ENCODE measurements at places on chromosomes 11 and 22. TPM values are rescaled to one million over a fixed set of nuclear protein-coding genes. Genes with fewer than 3 reads are reported as not detected.

CBLIF gene
- total RNA-seq, result not detected

PLAAT2 gene
- total RNA-seq, result not detected

UBQLN3 gene
- total RNA-seq, result not detected

SIAE gene
- 53.8 TPM for total RNA-seq

JHY gene
- total RNA-seq, result 4.4 TPM

RIC8A gene
- 118 TPM for total RNA-seq

COPB1 gene
- total RNA-seq, result 162 TPM

AP1B1 gene
- total RNA-seq, result 110 TPM

HDHD5 gene
- total RNA-seq, result 48.1 TPM

DNA sequence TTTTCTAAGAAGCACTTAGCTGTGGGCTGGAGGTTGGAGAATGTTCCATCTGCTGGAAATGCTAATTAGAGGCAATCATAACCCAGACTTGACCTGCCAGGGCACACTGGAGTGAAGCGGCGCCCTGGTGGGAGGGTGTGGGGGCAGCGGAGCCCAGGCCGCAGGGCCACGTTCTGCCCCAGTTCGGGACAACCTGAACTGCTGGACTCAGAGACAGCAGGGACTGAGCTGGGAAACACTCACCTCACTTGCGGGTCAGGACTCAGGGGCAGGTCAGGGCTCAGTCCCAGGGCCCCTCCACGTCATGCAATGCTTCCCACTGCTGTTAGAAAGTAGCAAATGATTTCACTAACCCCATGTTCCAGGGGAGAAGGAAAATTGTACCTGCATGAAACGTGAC is 316.4 kb downstream of the NTM start:
- no peak for DNase-seq

- DNase-seq, result no peak
Measured at GRCh38 chr11:72411623-72412419, 22.5 kb downstream of the CLPB start.

- DNase-seq, result no peak
Measured at GRCh38 chr22:42768385-42769035, 47.8 kb upstream of the A4GALT start.

DNA sequence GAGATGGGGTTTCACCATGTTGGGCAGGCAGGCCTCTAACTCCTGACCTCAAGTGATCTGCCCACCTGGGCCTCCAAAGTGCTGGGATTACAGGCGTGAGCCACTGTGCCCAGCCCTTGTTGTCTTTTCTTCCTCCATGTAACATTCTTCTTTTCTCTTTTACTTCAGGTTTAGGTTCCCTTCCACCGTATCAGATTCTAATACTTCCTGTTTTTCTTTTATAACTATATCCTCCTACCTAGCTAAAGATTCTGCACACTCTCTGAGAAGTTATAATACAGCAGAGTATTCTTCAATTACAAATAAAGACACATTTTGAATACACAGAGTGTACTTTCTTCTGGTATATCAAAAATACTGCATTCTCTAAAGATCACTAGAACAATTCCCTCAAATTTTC is 33.2 kb upstream of the GAB2 start:
- no peak for DNase-seq

DNA sequence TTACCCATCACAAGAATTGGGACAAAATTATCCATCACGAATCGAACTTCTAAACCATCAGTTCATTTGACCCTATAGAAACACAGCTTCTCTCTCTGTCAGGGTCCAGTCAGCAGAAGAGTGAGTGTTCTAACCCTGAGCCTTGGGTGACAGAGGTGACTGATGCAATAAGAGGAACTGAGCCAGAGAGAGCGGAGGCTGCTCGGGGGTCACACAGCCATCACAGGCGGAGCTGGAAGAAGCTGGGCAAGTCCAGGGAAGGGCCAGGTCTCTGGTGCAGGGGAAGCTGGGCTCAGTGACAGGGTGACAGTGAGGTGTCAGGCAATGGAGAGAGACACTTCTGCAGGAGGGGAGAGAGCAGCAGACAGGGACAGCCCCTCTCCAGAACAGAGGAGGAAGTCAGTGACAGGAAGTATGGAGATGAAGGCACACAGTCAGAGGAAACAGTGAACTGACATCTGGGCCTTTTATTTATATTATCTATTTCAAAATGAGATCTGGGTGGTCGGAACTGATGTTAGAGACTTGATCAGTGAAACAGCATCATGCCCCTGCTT is 184.0 kb upstream of the TBCEL start:
- DNase-seq, result no peak

GRCh38 chr22:48819232-48819631 is 1008.4 kb downstream of the BRD1 start:
- no peak for DNase-seq

DNA sequence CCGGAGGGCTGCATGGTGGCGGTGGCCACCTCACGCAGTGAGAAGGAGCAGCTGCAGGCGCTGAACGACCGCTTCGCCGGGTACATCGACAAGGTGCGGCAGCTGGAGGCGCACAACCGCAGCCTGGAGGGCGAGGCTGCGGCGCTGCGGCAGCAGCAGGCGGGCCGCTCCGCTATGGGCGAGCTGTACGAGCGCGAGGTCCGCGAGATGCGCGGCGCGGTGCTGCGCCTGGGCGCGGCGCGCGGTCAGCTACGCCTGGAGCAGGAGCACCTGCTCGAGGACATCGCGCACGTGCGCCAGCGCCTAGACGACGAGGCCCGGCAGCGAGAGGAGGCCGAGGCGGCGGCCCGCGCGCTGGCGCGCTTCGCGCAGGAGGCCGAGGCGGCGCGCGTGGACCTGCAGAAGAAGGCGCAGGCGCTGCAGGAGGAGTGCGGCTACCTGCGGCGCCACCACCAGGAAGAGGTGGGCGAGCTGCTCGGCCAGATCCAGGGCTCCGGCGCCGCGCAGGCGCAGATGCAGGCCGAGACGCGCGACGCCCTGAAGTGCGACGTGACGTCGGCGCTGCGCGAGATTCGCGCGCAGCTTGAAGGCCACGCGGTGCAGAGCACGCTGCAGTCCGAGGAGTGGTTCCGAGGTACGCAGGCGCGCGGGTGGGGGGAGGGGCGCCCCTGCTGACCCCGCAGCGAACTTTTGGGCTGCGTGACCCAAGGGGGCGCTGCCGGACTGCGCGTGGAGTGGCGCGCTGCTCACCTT is 670 bp downstream of the NEFH start:
- no peak for DNase-seq

DNA sequence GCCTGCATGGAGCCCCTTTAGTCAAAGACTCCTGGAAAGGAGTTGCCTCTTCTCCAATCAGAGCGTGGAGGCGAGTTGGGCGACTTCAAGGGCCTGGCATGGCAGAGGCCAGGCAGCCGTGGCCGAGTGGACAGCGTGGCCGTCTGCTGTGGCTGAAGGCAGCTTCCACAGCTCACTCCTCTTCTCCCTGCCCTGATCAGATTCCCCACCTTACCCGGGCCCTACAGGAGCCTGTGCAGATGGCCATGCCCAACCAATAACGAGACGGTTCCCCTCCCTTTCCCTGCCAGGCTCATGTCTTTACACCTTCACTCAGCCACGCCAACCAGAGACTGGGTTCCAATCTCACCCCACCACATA is 20.0 kb upstream of the SLC22A12 start:
- DNase-seq, result no peak

GRCh38 chr11:12247543-12248254 is 129.7 kb upstream of the PARVA start:
- DNase-seq, result no peak

GRCh38 chr22:30444632-30445437 is 19.3 kb downstream of the MTFP1 start:
- no peak for DNase-seq

- no peak for DNase-seq
Measured at GRCh38 chr11:720642-721246, 14.7 kb downstream of the EPS8L2 start.

- no peak for DNase-seq
Measured at GRCh38 chr11:13051257-13051656, 42.1 kb downstream of the RASSF10 start.

DNA sequence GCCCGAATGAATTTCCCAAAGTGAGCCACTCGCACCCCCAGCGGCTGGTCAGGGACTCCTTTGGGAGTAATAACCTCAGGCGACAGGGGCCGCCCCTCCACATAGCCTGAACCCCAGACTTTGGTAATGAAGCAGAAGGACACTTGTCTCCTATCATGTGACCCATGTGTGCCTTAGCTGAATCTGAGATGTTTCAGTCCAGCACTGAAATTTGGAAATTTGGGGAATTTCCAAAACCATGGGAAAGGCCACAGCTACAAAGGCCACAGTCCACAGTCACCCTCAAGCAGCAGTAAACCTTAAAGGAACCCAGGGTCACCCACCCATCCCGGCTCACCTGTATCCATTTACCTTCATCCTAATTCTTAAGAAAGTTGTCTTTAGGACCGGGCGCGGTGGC is 51.4 kb upstream of the FADD start:
- DNase-seq, result no peak

DNA sequence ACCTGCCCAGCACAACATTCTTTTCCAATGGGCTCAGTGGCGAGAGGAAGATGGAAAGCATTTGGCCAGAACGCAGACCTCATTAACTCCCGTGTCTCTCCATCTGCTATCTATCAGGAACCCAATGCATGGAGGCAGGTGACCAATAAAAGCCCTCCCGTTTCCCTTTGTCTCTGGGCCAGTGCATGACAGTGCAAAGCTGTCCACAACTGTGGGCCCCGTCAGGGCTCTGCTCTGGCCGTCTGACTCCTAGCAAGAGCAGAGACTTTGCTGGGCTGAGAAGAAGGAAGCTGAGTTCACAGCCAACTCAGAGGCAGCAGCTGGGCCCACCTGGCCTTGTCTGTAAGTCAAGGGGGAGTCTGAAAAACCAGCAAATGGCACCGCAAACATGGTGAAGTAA is 177.8 kb downstream of the TENM4 start:
- no peak for DNase-seq

DNA sequence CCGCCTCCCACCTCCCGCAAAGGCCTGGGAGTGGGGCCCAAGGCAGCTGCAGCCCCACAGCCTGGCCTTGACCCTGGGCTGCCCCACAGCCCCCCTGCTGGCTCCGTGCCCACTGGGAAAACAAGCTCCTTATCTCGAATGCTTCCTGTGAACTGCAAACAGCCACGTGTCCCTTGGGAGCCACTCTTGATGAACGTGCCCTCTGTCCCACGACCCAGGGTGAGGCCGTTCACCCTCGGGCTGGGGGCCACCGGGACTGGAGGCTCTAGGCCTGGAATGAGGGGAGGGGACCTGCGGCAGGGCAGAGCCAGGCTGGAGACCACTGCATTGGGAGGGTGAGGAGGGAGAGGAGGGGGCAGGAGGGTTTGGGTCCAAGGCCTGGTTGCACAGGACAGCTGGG is 9.5 kb downstream of the H19 start:
- DNase-seq, result no peak

- DNase-seq, result no peak
Measured at GRCh38 chr11:16603890-16604793, 134.3 kb upstream of the C11orf58 start.

- no peak for DNase-seq
Measured at GRCh38 chr22:36787204-36787988, 11.5 kb upstream of the IFT27 start.

DNA sequence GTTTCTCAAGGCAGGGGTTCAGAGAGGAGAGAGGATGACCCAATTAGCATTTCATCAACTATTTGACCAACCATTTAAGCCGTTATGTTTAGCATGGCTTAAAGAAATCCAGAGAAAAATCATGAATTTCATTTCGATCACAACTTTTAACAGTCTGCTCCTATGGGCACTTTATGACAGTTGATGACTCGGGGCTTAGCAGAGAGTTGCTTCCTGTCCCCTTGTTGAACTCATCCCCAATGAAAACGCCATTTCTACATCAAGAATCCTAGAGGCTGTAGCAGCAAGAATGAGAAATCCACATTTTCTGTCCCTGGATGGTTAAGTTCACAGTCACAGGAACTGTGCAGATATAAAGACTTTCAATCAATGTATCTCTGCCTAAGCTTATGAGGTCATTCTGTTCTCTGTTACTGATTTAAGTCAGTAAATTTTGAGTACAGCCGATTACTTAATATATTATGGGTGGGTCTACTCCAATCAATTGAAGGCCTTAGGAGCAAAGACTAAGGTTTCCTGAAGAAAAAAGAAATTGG is 81.1 kb downstream of the BDNF start:
- DNase-seq, result no peak

DNA sequence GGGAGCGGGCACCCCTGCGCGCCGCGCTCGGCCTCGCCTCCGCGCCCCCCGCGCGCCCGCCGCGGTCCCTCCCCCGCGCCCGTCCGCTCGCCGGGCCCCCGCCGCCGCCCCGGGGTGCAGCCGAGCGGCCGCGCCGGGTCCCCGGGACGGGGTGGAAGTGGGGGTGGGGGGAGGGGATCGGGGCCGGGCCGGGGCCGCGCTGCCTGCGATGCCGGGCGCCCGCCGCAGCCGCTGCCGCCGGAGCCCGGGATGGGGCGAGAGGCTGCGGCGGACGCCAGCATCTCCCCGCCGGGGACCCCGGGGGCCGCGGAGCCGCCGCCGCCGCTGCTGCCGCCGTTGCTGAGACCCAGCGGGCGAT is 365 bp downstream of the MGAT3 start:
- no peak for DNase-seq

- no peak for DNase-seq
Measured at GRCh38 chr11:65069217-65069616, 10.9 kb upstream of the NAALADL1 start.

DNA sequence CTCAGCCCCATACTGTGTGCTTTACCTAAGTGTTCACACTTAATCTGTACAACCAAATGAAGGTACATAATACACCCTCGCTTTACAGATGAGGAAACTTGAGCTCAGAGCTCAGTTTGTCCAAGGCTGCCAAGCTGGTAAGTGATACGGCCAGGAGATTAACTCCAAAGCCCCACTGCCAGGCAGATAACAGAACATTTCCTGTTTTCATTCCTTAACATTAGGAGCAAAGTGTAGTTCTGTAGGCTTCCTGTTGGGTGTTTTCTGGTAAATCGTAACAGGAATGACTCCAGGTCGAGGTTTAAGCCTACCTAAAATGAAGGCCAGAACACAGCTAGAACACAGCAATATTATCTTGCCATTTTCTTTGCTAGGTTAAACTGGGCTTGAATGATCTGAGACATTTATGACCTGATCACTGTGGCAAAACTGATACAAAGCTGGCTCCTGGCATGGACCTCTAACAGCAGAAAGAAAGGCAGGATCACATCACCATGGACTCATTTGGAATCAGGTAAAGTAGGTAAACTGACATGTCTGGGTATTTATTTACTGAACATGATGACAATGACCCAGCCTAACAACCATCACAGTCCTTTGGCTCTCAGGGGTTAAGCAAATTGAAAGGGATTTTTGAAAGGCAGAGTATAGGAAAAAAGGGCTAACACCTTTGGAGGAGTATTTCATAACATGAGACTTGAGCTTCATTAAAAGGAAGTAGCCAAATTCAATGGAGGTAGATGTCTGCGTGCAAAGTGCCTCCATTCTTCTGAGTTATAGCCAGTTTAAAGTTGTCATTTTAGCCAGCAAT is 3.9 kb upstream of the NUP50 start:
- DNase-seq, result peak; percentile 44

Data from glomerular endothelial cell (primary cell).